Fibroblast of skin of left biceps (primary cell): ENCODE measurements at places on chromosomes 5 and 9.

DNA sequence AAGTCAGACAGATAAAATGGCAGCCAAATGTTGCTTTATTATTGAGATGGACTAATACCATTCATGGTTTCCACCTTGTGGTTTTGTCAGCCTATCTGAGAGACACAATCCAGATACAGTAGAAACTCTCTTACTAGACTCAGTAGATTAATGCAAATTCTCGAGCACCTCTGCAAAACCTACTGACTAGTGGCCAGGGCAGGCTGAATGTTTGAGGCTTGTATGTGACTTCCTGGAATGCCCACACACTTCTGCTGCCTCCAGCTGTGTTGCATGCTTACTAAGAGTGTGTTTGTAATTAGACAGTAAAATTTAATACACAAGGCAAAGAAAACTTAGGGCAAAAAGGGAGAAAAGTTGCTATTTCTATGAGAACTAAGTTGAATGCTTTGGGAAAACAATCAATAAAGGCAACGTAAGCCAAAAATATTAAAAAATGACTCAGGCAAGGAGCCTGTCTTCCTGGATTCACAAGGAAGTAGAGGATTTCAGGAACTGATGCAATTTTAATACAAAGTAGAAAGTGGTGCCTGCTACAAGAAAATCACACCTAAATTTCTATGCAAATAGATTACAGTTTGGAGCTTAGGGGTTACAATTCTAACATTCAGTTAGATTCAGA is 30.2 kb upstream of the CCNG1 start:
- no peak for DNase-seq

DNA sequence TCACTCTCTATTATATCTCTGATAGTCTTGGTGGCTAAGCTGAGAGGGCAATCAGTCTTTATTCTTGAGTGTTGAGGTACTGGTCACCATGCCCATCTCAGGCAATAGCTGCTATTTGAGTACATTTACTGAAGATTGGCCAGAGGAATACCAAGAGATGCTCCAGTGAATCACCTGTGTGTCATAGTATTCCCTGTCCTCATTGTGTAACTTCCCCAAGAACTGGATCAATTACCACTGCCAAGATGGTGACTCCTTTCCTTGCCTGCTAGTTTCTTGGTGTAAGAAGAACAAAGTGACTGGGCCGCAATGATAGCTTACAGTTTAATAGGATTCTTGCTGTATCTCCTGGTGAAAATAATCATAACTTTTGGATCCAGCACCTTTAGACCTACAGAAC is 418.7 kb upstream of the KIF2A start:
- DNase-seq = no peak

GRCh38 chr5:180803181-180804128 is 849 bp upstream of the MGAT1 start:
- no peak for DNase-seq

DNA sequence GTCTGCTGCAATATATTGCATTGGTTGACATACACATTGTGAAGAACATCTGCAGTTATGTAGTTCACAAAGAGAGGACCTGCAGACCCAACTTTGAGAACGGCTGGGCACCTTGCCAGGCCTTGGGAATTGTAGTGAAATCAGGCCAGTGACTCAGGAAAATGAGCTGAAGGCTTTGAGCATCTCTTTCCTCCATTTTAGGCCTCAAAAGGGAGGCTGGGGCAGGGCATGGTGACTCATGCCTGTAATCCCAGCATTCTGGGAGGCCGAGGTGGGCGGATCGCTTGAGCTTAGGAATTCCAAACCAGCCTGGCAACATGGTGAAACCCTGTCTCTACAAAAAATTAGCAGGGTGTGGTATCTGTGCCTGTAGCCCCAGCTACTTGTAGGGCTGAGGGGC is 1.4 kb upstream of the IPPK start:
- DNase-seq = peak; percentile 66

- no peak for DNase-seq
Observed at GRCh38 chr5:178273665-178274541, 41.3 kb upstream of the PHYKPL start.

DNA sequence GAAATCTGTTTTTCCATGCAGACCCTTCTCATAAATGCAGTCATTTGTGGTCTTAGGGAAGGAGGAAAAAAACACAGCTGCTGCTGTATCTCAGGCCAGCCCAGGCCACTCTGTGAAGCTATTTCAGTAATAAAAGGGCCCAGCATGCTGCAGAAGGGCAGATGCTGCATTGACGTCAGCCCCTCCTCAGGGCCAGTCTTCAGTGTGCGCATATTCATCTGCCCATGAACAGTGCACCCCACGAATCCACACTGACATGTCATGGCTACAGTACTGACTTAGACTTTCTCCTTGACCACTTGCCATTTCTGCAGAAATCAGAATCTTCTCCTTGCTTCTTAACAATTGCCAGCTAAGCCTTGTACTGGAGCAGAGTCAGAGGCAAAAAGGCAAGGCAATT is 304.7 kb downstream of the GABRG2 start:
- no peak for DNase-seq

- DNase-seq = no peak
Observed at GRCh38 chr5:104652271-104652861, 1089.8 kb upstream of the NUDT12 start.

- no peak for DNase-seq
Observed at GRCh38 chr9:87818308-87818707, 64.4 kb upstream of the SPATA31E1 start.

DNA sequence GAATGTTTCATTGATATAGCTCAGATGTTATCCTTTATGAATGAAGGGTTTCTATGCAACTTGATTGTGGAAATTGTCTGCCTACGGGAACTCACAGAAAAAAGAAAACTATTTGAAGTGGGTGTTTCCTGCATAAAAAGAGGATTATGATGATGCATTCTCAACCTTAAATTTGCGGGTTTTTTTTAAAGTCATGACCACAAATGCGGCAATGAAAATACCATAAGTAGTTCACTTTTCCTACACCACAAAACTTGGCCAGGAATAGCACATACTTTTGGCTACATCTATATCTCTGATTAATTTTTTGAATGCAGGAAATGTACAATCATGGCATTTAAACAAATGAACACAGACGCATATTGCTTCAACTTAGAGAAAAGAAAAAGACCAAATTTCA is 754.7 kb downstream of the DTWD2 start:
- peak; percentile 80 for DNase-seq

DNA sequence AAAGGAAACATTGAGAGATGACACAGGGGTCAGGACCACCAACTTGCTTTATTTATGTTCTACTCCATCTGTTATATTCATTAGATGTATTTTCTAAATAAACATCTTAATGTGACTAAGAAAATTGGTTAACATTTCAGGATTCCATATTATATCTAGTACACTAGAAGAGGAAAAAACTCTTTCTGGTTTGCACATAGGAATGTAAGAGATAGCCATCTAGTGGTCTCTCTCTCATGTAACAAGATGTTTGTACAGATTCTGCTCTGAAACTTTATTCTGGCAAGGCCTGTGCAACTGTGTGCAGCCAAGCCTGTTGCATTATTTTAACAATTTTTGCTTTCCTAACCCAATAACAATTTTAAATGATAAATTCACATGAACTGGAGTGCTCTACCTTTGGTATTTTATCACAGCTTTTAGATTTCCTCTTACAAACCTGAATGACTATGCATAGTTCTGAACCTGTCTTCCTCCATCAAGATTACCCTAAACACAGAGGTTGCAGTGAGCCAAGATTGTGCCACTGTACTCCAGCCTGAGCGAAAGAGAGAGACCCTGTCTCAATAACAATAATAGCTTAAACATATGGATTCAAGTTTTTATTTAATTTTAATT is 148.2 kb downstream of the GIN1 start:
- DNase-seq = peak; percentile 15

- DNase-seq = peak; percentile 55
Observed at GRCh38 chr5:76691467-76692273, 24.3 kb upstream of the F2R start.

DNA sequence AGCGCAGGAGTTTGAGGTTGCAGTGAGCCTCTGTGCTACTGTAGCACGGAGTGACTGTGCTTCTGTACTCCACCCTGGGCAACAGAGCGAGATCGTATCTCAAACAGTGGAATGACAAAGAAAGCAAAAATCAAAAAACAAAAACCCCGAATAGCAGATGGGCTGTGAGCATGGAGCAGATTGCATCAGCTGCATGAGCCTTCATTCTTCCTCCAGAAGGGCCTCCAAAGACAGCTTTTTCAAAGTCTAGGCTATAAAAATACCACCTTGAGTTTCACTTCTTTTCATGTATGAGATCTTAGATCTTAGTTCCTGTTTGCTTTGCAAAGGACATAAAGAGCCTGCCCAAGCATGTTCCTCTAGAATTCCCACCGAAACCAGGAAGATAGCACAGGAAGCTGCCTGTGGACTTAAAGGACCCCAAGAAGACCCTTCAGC is 15.0 kb upstream of the HSPB3 start:
- DNase-seq = no peak

DNA sequence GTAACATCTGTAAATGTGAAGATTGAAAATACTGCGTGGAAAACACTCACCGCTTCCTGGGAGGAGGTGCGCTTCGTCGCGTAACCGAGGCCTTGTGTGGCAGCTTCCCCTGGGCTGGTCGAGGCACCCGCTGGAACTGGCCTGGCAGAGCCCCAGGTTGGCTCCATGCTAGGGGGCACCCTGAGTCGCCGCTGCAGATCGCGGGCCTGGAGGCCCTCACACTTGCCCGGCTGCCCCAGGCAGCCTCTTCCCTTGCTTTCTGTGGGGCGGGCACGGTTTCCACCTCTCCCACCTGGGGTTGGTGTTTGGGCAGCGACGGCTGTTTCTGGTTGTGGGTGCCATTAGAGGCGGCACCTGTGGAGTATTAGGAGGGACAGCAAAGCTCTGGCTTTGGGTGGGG is 852 bp downstream of the ZNF354C start:
- no peak for DNase-seq

DNA sequence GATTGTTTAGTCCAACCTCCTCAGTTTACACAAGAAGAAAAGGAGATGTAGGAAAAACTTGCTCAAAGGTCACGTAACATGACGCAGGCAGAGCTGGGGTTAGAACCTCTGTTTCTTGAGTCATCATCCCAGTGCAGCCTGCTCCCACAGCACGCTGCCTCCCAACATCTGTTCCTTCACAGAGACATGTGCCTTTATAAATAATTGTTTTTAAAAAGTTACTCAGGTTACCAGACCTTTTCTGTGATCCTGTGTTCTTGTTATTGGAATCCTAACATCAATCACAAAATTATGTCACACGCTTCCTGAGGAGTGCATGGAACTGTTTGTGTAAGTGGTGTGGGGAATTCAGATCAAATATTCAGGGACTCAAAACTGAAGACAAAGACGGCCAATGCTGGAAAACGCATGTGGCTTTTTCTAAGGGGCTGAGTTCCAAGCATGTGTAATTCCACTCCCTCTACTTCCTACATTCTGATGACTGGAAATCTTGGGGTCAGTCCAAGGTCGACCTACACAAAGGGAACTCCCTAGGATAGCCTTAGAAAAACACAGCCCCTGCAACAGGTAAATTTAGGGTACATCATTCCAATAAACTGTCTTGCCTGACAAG is 184.3 kb downstream of the TSSK1B start:
- DNase-seq = peak; percentile 35

GRCh38 chr5:151257731-151258181 is 4.8 kb downstream of the GM2A start:
- DNase-seq = no peak

- no peak for DNase-seq
Observed at GRCh38 chr9:2611961-2612360, 9.6 kb upstream of the VLDLR start.

DNA sequence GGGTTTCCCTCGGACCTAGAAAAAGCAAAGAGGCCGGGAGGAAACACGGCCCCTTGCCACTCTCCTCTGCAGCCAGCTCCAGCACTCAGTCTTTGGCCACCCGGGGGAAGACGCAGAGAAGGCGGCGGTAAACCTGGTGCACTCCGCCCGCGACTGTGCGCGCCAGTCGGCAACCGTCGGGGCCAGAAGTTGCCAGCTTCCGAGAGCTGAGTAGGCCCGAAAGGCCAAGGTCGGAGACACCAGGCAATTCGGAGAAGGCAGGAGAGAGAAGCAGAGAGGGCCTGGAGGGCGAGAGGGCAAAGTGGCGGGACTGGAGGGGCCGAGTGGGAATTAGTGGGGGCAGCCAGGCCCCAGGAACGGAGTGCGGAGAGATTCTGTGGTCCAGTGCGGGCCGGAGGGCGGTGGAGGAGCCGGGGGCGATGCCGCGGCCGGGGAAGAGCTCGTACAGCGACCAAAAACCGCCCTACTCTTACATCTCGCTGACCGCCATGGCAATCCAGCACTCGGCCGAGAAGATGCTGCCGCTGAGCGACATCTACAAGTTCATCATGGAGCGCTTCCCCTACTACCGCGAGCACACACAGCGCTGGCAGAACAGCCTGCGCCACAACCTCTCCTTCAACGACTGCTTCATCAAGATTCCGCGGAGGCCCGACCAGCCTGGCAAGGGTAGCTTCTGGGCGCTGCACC is at the start of gene FOXB2:
TSS of gene FOXB2 (plus strand) at position 420 of the 690 bp plus-strand sequence. CDS start at position 420, 0 bp downstream.
- no peak for DNase-seq

DNA sequence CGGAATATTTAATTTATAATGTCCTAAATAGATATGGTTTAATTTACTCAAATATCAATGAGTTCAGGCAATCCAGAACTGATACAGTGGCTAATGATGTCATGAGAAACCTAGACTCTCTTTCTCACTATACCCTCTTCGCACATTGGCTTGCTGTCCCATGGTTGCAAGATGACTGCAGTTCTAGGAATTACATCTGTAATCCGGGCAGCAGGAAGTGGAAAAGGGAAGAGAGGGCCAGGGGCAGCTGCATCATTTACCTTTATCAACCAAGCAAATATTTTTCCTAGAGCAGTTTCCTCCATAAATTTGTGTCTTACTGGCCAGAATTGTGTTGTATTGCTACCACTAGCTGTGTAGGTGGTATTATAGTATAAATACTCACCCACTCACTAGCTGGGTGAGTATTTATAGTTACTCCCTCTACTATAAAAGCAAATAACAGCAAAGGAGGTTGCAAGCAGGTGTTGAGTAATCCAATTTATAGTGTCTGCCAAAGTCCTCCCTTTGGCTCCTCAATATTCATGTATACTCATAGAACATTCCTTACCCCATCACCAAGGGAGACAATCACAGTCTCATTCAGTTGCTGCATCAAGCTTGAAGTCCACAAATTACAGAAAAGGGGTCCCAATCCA is 168.8 kb downstream of the DROSHA start:
- no peak for DNase-seq

GRCh38 chr5:95824747-95825146 is 2.2 kb upstream of the GLRX start:
- no peak for DNase-seq

DNA sequence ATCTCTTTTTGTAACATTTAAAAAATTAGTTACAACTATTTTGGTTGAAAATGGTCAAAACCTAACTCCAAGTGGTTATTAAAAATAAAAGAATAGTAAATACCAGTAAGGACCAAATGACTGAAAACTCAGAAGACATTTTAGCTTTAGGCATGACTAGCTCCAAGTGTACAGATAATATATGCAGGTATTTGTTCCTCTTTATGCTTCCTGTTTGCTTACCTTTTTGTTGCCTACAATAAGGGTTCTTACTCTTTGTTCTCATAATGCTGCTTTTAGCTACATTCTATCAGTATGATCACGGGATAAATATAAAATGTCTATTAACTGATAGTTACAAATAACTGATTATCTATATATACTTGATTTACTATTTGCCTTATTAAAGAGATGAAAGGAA is 259.6 kb downstream of the CDH12 start:
- DNase-seq = no peak

GRCh38 chr9:7963026-7963425 is 163.4 kb upstream of the DMAC1 start:
- no peak for DNase-seq
